ENCODE measurements at places on chromosomes 16 and 17.

DNA sequence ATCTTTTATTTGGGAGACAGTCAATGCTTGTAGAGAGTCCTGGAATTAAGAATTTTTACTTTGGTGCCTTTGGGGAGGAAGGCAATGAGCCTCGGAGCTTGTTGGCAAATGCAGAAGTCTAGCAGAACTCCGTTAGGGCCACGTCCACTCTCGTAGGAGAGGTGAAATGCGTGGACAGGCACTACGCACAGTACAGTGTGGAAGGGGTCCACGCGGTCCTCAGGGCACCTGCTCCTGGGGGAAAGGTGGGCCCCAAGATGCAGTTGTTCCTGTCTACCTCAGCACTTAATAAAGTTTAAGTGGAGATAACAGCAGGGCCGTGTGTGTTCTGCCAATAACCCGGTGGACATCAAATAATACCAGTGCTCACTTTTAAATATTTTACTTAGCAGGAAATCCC lies 1.8 kb downstream of the RAB11FIP3 start:
- no peak for DNase-seq

- no peak for DNase-seq
Measured at GRCh38 chr17:7811251-7811650, 22.8 kb upstream of the KDM6B start.

DNA sequence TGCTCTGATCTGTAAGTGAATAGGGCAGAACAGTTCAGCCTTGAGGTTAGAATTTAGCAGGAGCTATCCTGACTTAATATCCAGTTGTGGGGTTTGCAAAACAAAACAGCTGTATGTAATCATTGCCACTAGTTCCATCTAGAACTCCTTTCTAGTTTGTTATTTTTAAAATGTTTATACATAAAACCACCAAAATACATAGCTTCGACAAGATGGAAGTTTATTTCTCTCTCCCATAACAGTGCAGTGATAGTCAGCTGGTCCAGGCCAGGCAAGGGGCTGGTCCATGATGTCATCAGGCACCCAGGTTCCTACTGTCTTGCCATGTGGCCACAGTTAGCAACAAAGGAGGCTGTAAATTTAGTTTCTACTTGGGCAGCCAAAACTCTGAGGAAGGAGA lies 10.5 kb upstream of the PLK1 start:
- DNase-seq, result no peak

- no peak for DNase-seq
Measured at GRCh38 chr17:50165867-50166517, at the start of gene SGCA. Gene SGCA, plus strand, starts transcription at chr17:50166005. Its CDS starts 36 bp downstream, at chr17:50166041.

DNA sequence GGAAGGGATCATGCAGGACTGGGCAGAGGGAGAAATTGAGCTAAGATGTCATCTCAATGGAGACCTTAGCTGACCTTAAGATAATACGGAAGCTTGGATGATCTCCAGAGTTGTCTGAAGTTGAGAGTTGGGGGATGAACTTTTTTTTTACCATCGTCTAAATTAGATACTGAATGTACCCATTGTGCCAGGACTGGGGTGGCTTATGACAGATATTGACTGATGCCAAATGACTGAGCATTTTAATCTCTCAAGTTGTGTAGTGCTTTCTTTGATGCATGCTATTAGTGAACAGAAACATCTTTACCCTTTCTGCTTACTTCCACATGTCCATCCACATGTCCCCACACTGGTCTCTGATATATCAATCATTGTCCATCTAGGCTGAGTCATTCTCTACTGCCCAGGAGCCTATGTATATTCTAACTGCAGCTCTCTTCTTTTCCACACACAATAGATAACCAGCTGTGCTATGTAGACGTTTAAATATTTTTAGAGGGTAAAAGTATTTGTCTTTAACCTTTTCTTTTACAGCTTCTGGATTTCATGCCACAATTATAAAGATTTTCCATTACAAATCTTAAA lies 60.2 kb upstream of the ZKSCAN2 start:
- no peak for DNase-seq

GRCh38 chr16:4850211-4850610 lies 2.9 kb downstream of the UBN1 start:
- DNase-seq, result no peak

GRCh38 chr16:85259115-85259831 lies 147.0 kb upstream of the CIBAR2 start:
- no peak for DNase-seq

GRCh38 chr16:28098171-28098958 lies 34.9 kb upstream of the GSG1L start:
- no peak for DNase-seq

GRCh38 chr17:8360751-8361150 lies 15.8 kb downstream of the KRABD2 start:
- no peak for DNase-seq

DNA sequence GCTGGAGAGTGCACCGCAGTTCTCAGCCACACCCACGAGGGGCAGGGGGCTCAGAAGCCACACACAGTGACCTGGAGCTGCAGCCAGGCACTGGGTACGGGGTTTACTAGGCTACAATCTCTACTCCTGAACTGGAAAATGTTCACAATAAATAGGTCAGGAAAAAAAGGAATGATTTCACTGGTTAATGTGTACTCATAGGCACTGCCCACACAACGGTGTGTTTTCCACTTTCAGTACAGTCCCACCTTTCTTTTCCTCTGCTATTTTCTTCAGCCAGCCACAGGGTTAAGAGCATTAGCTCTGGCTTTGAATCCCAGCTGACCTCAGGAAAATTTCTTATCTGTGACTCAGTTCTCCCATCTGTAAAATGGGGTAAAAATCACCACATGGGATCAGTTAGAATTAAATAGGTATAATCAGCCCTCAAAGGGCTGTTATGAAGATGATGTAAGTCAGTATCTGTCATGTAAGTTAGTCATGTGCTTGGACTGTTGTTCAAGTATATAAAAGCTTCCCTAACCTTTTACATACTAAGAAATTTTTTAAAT lies 35.7 kb downstream of the ZCCHC14 start:
- peak; percentile 45 for DNase-seq

- no peak for DNase-seq
Measured at GRCh38 chr17:37361543-37361942, 14.2 kb upstream of the C17orf78 start.

DNA sequence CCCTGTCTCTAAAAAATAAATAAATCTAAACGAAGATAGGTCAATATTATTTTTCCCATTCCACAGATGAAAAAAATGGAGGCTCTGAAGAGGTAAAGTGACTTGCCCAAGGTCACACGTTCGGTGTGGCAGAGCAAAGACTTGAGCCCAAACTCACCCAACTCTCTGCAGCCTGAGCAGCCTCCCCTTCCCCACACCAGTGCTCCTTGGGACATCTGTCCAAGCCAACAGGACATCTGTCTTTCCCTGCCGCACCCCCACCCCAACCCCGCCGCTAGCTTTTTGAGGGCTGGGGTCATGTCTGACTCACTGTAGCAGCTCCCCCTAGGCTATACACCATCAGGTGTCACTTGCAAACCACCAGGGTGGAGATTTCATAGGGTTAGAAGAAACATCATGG lies 5.2 kb upstream of the BEAN1 start:
- DNase-seq, result no peak

GRCh38 chr17:50311483-50311882 lies 34.4 kb upstream of the XYLT2 start:
- no peak for DNase-seq

DNA sequence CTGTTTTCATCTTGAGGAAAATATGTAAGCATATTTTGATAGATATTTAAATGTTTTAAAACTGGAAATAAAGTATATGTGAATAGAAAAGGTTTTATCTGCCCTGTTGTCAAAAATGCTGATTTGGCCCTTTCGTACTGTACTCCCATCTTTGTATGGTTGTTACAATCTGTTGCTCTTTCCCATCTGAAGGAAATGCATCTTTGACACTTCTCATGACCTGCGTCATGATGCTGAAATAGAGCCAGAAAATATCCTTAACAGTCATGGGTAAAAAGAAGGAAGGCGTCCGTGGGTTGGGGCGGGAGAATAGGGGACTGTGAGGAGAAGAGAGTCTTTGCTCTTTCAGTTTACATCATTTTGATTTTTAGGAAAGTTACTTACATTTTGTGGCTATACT lies 327.7 kb downstream of the BCAS3 start:
- DNase-seq, result no peak

DNA sequence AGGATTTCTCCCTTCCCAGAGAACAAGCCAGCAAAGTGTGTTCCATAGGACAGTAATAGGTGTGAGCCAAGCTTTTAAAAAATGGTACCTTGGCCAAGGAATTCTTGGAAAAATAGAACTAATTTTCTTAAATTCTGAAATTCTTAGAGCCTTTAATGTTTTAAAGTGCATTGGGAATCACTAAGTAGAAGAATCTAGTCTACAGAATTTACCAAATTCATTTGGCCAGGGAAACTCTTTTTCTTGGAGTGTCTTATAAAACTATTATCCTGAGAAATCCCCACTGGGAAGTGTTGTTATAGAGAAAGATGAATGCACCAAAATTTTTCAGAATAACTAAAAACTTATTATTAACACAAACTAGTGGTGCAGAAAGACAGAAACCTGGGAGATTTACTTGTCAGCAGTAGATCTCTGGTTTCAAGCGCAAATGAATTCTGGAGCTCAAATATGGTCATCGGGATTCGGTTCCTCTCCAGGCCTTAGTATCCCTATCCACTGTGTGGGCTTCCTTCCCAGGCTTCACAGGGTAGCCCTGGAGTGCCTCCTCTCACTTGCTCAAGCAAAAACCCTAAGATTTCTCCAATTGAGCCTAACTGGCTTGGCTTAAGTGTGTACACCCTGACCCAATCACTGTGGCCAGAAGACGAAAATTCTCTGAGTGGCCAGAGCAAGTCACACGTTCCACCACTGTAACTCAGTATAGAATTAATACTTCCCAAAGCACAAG lies 217.8 kb downstream of the CHD9NB start:
- DNase-seq, result no peak

DNA sequence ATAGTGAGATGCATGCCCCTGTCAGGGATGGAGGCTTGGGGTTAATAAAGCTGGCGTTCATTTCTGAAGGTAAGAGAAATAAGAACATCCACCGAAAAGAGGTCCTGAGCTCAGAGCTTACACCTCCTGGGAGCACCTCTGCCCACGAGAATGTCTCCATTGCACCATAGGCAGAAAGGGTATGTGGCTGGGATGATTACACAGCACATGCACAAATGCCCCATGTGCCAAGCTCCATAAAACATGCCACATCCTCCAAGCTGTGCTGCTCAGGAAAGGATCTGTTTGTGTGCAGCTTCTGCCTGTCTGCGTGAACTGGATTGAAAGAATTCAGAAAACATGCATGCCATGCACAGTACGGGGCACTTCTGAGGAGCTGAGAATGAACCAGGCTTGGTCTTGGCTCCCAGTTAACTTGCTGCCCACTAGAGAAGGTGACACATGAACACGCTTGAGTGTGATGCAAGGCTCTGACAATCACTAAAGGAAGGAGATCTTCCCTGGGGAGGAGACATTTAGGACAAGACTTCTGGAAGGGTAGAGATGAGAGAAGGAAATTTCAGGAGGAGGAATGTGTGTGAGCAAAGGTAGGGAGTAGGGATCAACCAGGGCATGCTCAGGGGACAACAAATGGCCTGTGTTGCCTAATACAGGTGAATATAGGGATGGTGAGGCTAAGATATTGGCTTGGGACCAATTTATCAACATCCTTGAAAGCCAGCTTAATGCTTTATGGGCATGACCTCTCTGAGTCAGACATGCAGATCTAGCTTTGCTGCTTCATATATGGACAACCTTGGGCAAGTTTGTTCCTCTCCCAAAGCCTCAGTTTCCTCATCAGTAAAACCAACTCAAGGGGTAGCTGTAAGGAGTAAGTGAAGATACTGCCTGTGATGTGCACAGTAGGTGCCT lies 32.0 kb upstream of the SMPD3 start:
- no peak for DNase-seq

DNA sequence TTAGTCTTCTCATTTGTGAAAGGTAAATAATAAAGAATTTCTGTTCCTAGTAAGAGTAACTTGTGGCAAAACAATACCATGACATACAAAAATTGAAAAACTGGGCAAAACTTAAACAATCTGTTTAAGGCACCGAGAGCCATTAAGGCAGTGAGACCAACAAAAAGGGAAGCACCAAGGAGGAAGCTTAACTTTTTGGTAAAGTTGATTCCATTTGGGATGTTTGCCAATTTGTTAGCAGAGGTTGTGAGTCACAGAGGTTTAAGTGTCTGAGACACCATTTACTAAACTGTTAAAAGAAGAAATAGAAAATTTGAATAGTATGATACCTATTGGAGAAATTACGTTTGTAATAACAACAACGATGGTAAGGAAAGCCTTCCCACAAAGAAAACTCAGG lies 4.9 kb downstream of the SLC35G3 start:
- peak; percentile 23 for DNase-seq

DNA sequence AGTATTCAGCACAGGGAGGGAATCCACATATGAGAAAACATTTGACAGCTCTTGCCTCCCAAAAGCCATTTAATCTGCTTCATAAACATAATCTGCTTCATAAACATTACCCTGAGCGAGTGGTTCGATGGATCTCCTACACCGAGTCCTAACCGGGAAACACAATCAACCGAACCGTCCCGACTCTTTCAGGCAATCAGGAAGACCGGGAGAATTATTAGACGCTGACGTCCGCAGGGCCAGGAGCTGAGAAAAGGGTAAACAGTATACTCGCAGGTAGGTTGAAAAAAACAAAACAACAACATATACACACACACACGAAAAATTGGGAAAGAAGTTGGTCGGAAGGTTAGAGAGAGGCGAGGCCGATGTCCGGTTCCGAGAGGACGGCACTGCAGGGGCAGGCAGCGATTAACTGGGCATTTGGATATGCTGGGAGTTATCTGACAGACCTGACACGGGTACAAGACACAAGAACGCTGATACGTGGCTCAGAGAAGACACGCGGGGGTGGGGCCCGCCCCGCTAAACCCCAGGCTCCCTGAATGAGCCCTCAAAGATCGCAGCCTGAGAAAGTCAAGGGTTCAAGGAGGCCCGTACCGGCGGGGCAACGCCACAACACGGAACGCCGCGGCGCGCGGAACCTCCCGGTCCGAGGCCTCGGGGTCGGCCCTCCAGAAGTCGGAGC lies 585 bp downstream of the AP1G1 start:
- DNase-seq, result peak; percentile 19

- peak; percentile 51 for DNase-seq
Measured at GRCh38 chr17:18257982-18258355, 569 bp downstream of the FLII start.

- no peak for DNase-seq
Measured at GRCh38 chr17:72302735-72303134, 181.9 kb downstream of the SOX9 start.

DNA sequence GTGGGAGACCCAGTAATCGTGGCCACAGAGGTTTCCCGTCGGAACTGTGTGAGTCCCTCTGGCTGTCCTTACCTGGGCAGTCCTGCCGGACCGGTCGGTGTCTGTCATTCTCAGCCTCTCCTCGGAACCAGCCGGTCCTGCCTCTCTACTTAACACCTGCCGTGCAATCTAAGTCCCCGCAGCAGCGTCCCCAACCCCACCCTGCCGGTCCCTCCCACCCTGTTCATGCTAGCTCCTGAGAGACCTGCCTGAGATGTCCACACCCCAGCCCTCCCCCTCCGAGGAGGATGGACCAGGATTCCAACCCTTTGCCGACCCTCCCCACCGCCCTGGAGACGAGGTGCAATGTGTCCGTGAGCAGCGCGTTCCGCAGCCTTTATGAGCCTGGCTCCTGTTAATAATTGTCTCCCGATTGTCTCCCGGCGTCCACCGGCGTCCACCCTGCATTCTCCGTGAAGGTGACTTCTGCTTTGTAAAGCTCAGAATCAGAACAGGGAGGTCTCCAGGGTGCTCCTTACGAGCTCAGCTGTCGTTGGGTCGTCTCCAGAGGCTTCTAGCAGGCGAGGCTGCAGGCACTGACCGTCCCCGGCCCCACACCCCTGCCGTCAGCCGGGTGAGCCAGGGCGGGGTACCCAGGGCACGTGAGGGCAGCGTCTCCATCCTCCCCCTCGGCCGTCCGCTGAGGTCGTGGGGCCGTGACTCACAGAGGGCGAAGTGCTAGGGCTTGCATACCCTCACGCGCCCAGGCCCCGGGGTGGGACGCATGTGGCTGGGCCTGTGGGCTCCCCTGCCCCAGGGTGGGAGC lies 10.1 kb downstream of the METRNL start:
- DNase-seq, result no peak
